IPS-NIHi11 (cell line): ENCODE measurements at places on chromosomes 7 and 10.
A peak's percentile ranks its signal among the peaks of the same experiment; 100 is the strongest.

DNA sequence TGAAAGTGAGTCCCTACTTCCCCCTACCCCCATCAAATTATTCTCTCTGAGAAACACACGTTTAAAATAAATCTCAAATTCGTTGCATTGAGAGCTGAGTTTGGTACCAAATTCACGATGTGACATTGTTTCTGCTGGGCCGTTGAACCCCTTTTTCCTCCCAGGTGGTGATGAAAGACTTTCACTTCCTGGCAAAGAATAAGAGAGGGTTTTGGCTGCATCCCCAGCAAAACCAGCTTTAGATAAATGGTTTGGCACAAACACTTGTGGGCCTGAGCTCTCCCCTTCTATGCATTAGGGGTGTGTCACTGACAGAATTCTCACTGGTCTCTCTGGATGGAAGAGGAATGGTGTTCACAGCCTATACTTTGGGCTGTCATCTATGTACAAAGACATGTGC lies 8.8 kb upstream of the DNTT start:
- DNase-seq, result no peak

GRCh38 chr7:51077987-51078370 lies 238.6 kb downstream of the COBL start:
- no peak for DNase-seq

GRCh38 chr10:955820-956217 lies 24.3 kb upstream of the LARP4B start:
- DNase-seq, result no peak

DNA sequence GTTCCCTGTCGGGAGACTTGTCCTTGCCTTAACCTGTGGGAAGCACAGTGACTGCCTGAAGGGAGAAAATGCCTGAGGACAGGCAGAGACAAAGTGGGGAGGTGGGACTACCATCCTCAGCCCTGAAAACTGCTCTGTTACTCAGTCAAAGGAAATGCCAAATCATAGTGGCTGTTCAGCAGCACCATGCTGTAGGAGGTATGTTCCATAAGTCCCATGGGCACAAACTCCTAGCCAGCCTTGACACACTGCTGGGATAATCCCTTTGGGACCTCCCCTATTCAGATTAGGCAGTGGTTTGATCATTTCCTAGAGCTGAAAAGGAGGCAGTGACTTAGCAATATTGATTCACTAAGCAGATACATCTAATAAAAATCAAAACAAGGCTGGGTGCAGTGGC lies 80.1 kb downstream of the MCU start:
- no peak for DNase-seq

- no peak for DNase-seq
Observed at GRCh38 chr7:155355745-155356144, 58.1 kb downstream of the INSIG1 start.

GRCh38 chr7:35716038-35716803 lies 21.3 kb upstream of the HERPUD2 start:
- DNase-seq, result no peak

- DNase-seq, result no peak
Observed at GRCh38 chr7:55249332-55249731, 115.8 kb upstream of the LANCL2 start.

- DNase-seq, result no peak
Observed at GRCh38 chr7:116317907-116318306, 107.6 kb downstream of the TES start.

GRCh38 chr10:88995156-88995876 lies 4.7 kb downstream of the FAS start:
- DNase-seq, result no peak

DNA sequence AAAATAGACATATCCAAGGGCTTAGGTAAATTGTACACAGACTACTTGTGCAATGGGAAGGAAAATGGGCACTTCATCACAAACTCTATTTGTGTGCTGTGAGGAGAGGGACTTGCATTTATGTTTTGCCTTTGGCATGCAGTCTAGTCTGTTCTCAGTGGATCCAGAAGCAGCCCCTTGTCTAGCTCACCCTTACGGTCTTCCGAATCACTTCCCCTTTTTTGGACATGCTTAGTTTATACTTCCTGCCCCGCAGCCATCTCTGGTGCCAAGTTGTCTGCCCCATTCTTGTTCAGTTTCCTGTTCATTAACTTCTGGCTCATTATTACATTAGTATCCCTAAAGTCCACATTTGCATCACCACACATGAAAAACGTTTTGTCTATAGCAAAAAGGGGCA lies 161.6 kb downstream of the NRCAM start:
- DNase-seq, result no peak

DNA sequence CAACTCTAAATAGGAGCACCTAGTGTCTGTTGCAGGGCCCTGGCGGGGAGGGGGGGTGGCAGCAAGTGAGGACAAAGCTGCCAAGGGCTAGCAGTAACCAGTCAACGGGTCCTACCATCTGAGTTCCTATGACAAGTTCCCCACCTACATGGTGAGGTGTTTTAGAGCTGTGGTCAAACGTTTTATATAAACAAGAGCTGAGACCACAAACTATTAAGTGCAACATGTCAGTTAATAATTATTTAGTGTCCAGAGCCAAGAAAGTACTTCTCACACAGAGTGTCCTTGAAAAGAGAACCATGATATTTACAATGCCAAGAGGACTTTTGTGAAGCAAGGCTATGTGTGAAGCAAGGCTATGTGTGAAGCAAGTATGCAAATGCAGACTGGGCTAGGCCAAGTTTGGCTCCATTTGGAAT lies 434.7 kb downstream of the TNS3 start:
- no peak for DNase-seq

DNA sequence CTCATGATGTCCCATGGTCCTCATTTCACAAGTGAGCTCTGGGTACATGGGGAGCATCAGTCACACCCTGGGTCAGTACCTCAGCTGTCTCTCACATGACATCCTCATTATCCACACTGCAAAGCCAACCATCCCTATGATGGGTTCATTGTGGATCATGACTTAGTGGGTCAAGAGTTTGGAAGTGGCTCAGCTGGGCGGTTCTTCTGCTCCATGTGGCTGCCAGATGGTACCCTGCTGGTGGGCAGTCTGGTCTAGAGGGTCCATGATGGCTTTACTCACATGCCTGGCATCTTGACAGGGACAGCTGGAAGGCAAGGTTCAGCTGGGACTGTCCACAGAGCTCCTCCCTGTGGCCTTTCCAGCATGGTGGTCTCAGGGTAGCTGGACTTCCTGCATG lies 19.1 kb upstream of the PSMG3 start:
- DNase-seq, result no peak

DNA sequence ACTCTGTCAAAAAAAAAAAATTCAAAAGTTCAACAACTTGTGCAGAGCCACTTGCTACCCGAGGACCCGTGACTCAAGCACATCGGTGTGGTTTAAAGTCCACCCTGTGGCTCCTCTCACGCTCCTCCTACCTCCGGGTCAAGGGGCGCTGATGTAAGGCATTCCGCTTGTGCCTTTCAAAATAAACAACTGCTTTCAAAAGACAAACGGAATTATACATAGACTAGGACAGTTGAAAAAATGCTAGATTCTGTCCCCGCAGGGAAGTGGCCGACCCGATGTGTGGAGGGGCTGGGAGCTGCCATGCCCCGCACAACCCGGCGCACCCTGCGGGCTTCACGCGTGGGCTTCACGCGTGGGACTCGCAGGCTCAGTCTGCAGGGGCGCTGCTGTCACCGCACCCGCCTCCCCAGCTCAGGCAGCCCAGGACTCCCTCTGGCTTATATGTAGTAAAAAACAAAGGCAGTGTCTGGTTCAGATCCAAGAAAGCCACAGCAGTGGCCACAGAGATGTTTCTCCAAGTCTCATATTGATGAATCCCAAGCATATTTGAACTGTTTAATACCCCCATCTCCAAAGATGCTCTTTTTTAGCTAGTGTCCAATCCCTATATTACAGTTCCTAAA lies 239.7 kb upstream of the INHBA start:
- no peak for DNase-seq

DNA sequence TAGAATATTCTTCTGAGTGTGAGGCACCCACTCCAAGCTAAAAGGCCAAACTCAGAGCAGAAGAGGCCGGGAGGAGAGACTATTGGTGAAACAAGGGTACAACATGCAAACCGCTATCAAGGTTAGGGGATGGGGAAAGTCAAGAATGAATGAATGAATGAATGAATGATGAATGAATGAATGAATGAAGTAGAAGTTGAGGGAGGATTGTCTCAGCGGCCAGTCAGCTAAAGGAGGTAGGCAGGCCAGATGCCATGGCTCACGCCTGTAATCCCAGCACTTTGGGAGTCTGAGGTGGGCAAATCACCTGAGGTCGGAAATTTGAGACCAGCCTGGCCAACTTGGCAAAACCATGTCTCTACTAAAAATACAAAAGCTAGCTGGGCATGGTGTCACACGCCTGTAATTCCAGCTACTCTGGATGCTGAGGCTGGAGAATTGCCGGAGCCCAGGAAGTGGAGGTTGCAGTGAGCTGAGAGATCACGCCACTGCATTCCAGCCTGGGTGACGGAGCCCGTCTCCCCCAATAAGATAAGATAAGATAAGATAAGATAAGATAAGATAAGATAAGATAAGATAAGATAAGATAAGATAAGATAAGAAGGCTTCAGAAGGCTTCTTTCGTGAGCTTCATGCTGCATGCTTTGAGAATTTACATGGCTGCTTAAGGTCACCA lies 250.8 kb downstream of the CCDC3 start:
- no peak for DNase-seq

DNA sequence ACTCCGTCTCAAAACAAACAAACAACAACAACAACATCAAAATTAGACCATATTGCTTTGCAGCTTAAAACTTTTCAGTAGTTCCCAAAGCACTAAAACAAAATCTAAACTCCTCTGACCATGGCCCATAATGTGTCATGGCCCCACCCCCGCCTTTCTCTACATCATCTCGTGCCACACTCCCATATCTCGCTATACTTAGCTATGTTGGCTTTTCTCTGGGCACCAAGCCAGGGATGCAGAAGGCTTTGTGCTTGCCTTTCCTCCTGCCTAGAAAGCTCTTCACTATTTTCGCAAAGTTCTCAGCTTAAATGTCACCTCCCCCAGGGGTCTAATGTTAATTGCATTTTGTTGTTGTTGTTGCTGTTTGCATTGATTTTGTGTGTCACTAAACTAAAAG lies 15.1 kb upstream of the SLC16A12 start:
- DNase-seq, result no peak

- peak; percentile 55 for DNase-seq
Observed at GRCh38 chr7:4882169-4883032, 1.1 kb downstream of the RADIL start.

- DNase-seq, result peak; percentile 42
Observed at GRCh38 chr7:88306590-88307048, at the start of gene STEAP4. Gene STEAP4 (minus strand): TSS chr7:88306894. CDS start chr7:88284269, 22,625 bp downstream.

DNA sequence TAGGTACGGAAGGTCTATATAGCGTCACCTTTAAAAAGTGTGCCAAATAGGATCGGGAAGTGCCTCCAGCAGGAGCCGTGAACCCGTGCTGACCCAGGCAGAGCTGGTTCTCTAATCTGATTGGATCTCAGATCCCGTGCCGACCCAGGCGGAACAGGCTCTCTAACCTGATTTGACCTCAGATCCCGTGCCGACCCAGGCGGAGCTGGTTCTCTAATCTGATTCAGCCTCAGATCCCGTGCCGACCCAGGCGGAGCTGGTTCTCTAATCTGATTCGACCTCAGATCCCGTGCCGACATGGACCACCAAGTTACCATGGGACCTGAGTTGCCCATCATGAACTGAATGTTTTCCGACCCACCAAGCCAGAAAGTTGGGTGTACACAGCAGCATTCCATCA lies 463.9 kb downstream of the PTPRN2 start:
- no peak for DNase-seq

DNA sequence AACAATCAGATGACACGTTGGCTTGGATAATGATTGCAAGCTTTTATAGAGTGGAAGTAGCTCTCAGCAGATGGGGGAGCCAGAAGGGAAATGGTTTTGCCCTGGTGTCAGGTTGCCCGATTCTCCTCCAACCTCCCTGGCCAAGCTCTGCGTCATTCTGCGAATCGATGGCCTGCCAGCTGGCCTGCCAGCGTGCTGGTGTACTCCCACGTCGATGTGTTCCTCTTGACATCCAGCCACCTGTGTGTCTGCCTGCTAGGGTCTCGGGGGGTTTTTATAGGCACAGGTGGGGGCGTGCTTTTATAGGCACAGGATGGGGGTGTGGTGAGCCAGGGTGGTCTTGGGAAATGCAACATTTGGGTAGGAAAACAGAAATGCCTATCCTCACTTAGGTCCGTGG lies 4.6 kb downstream of the NET1 start:
- DNase-seq, result no peak

DNA sequence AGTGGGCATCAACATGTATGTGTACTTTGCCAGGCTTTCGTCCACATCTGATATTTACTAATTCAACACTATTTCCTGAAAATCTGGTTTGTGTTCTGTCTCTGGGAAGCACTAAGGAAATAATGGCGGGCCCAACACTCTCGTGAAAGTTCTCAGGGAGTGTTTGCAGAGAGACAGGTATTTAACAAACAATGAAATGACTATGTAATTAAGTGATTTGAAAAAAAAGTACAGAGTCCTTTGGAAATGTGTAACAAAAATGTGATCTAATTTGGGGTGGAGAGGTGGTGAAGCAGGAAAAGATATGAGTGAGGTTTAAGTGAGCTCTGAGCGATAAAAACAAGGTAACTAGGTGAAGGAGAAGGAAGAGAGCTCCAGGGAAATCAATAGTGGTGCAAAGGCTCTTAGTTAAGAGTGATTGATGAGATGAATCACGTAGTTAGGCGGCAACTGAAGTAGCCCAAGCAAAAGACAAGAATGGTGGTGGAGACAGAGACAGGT lies 95.3 kb upstream of the DNAJB12 start:
- no peak for DNase-seq

- no peak for DNase-seq
Observed at GRCh38 chr7:129263168-129263567, 38.3 kb downstream of the AHCYL2 start.

DNA sequence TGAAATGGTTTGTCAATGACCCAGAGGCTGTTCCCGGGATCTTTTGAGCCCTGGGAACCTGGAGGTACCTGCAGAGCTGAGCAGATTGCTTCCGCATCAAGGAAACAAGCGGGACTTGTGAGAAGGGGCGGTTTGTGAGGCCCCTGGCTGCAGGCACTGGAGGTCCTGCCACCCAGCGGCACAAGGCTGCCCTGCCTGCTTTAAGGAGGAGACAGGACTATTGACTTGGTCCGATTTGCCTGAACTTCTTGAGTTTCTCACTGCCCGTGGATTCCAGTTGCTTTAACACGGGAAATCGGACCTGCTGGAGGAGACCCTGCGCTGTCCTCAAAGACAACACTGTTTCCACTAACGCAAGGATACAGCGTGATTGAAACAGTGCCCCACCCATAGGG lies 130.1 kb downstream of the DNAJB6 start:
- no peak for DNase-seq

DNA sequence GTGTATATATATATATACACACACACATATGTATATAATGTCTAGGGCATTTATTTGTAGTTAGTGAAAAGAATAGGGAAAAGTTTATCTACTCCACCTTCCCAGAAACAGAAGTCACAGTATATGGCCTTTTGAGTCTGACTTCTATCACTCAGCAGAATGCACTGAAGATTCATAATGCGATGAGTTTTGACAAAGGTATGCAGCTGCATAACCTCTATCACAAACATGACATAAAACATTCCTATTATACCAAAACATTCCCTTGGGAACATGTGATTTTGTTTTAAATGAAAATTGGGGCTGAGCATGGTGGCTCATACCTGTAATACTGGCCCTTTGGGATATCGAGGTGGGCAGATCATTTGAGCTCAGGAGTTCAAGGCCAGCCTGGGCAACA lies 137.3 kb upstream of the EEPD1 start:
- no peak for DNase-seq
